ENCODE measurements at places on chromosomes 6 and 20.

GRCh38 chr20:17298171-17298570, 71.3 kb downstream of the PCSK2 start:
- H3K4me3 ChIP-seq: no peak overlapping the region
- H3K27me3 ChIP-seq: no peaks in the 10 kb centered on the region
- DNase-seq: no peak
- no peak overlapping the region for H3K27ac ChIP-seq

GRCh38 chr20:5770231-5770986, 20.2 kb downstream of the SHLD1 start:
- no peaks in the 10 kb centered on the region for H3K4me1 ChIP-seq
- no peak for DNase-seq
- H3K27me3 ChIP-seq: no peaks in the 10 kb centered on the region

DNA sequence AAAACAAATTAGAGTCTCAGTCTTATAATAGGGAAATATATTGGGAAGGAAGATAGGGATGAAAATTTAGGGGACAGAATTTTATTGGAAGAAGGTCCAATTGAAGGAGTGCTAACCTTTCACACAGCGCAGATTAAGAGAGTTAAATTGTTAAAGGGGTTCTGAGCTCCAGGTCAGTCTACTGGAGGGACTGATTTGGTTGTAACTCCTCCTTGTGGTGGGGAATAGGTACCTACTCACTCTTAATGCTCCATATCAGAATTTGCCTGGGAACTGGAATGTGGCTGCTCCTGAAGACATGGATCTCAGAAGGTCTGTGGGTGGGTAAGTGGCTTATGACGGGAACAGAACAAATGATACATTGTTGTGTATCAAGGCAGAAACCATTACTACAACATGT, 143.5 kb downstream of the FLRT3 start:
- no peak for DNase-seq
- no peaks in the 10 kb centered on the region for H3K27me3 ChIP-seq
- no peak overlapping the region for H3K4me3 ChIP-seq
- H3K27ac ChIP-seq: no peak overlapping the region
- no peaks in the 10 kb centered on the region for H3K4me1 ChIP-seq

GRCh38 chr20:48483334-48484066, 344.3 kb downstream of the PREX1 start:
- no peak overlapping the region for H3K4me3 ChIP-seq
- H3K4me1 ChIP-seq: no peaks in the 10 kb centered on the region
- H3K27me3 ChIP-seq: peaks cover 19% of the 10 kb centered on the region

DNA sequence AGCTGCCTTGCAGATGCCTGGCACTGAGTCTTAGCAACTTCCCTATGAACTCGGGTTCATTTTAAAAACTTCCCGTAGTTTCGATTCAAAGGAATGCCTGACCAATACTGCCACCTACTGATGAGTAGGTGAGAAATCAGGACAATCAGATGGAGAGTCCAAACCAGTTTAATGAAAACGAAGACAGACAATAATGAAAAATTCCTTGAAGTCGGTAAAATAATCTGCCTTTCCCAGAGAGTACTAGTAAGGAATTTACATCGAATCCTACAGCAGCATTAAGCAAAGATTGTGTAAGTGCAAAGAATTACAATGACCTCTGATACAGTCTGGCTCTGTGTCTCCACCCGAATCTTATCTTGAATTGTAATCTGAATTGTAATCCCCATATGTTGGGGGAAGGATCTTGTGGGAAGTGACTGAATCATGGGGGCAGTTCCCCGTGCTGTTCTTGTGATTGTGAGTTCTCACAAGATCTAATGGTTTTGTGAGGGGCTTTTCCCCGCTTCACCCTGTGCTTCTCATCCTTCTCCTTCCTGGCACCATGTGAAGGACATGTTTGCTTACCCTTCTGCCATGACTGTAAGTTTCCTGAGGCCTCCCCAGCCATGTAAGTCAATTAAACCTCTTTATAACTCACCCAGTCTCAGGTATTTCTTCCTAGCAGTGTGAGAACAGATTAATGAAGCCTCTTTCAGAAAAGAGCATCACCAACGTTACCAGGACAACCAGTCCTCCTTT, 134.4 kb downstream of the ARHGAP18 start:
- no peaks in the 10 kb centered on the region for H3K4me1 ChIP-seq
- no peak for DNase-seq
- no peak overlapping the region for H3K27ac ChIP-seq
- H3K27me3 ChIP-seq: no peaks in the 10 kb centered on the region
- no peaks in the 10 kb centered on the region for H3K36me3 ChIP-seq

DNA sequence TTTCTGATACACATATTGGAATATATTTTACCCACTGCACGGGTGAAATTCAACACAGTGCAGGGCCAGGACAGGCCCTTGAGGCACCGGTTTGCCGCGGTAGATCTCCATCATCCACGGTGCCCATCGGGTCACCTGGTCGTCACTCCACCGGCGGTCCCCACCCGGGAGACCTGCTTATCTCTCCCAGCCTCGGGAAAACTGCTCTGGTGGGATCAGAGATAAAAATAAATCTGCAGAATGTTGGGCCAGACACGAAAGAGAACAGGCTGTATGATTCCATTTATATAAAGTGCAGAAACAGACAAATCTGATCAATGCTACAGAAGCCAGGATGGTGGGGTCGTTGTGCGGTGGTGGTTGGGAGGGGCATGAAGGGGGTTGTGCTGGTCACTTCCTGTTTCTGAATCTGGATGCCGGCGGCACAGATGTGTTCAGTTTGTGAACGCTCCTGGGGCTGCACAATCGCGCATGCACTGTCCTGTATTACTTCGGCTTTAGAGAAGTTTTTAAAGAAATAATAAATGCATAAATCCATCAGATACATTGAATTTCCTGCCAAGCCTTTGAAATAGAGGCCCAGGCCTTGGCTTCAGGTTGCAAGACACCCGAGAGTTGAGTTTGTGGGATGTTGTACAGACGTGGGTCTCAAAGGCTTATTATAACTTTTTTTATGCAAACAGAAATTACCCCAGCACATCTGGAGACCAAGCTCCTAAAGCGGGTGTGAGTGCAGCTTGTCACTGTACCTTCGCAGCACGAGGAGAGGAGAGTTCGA, 54.3 kb downstream of the ANKRD60 start:
- H3K27ac ChIP-seq: no peak overlapping the region
- no peaks in the 10 kb centered on the region for H3K27me3 ChIP-seq
- DNase-seq: no peak
- no peak overlapping the region for H3K4me3 ChIP-seq

DNA sequence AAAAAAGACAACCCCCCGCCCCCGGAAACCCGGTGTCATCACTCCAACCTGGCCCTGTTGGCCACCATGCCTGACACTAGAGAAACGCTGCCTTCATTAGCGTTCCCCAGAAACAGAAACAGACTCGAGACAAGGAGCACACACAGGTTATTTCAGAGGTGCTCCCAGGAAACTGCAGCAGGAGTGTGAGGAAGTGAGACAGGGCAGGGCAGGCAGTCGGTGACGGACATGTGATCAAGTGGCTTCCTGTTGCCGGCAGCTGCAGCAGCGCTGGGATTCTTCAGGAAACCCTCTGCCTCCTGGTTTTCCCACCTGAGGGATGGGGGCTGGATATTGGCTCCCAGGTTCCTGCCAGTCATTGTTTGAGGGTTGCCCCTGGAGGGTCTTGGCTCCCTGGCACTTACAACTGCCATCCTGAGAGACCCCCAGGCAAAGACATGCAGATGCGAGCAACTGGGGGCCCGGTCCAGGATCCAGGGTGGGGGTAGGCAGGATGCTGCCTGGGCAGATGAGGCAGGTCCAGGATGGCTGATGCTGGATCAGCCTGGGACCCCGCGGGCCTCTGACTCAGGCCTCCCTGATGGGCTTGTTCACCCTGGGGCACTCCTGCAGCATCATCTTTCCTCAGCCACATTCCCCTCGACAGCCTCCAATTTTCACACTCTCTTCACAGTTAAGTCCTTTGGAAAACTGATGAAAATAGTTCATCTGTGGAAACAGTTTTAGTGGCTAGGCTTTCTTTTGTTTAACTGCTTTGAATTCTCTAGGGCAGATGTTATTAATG, 150.7 kb upstream of the SYNDIG1 start:
- no peaks in the 10 kb centered on the region for H3K4me1 ChIP-seq
- H3K27me3 ChIP-seq: 0 out of 2 replicates have a peak, but pooled peaks cover 2% of the 10 kb centered on the region
- no peak overlapping the region for H3K4me3 ChIP-seq
- no peak overlapping the region for H3K27ac ChIP-seq
- no peaks in the 10 kb centered on the region for H3K36me3 ChIP-seq
- no peak for DNase-seq

DNA sequence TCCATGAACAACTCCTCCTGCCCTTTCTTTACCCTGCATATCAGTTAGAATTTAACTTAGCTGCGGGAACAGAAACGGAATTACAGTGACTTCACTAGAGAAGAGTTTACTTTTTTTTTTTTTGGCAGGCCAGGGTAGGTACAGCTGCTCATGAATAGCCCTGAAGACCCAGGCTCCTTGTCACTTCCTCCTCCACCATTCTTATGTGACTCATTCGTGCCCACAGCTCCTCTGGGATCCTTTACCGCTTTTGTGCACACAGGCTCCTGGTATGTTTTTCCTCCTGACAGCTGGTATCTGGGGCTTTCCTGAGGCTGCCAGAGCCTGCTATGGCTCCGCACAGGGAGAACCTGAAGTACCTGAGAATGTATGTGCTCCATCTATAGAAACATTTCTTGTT, 3.9 kb upstream of the KCNS1 start:
- no peak overlapping the region for H3K27ac ChIP-seq
- no peaks in the 10 kb centered on the region for H3K4me1 ChIP-seq
- H3K36me3 ChIP-seq: no peaks in the 10 kb centered on the region
- peaks cover 4% of the 10 kb centered on the region for H3K27me3 ChIP-seq
- H3K4me3 ChIP-seq: no peak overlapping the region

- no peak for DNase-seq
Observed at GRCh38 chr20:45969712-45970634, 2.0 kb downstream of the ZNF335 start.

DNA sequence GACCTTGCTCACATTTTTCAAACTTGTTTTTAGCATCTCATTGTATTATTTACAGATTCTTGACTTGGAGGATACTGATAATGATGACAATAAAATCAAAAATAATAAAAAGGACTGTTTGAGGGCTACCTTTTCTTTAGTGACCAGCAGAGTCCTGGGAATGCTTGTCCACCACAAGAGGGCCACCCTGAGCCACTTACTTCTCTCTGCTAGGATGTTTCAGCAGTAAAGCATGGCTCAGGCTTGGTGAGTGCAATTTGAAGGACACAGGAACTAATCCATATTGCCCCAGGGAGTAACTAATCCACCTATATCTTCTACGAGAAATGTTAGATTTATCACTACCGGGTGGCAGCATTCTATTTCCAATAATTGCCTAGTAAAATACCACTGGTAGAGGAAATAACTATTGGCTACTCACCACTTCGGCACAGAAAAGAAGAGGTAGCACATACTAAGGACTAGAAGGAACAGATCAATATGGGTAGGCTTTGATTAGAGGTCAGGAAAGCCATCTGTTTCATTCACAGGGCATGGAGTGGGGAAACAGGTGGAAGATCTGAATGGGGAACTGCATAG, 5.8 kb upstream of the KIAA0408 start:
- DNase-seq: peak; percentile 52
- no peaks in the 10 kb centered on the region for H3K27me3 ChIP-seq
- H3K27ac ChIP-seq: no peak overlapping the region

- no peaks in the 10 kb centered on the region for H3K27me3 ChIP-seq
- no peaks in the 10 kb centered on the region for H3K4me1 ChIP-seq
- no peak overlapping the region for H3K27ac ChIP-seq
Observed at GRCh38 chr20:14062171-14062570, 66.9 kb downstream of the MACROD2 start.

- H3K4me1 ChIP-seq: no peaks in the 10 kb centered on the region
- no peak overlapping the region for H3K4me3 ChIP-seq
- H3K27ac ChIP-seq: no peak overlapping the region
- no peaks in the 10 kb centered on the region for H3K27me3 ChIP-seq
- no peaks in the 10 kb centered on the region for H3K36me3 ChIP-seq
- no peak for DNase-seq
Observed at GRCh38 chr6:87277123-87277522, 45.3 kb upstream of the SMIM8 start.

- no peak for DNase-seq
- H3K36me3 ChIP-seq: no peaks in the 10 kb centered on the region
- no peaks in the 10 kb centered on the region for H3K4me1 ChIP-seq
- peaks cover 4% of the 10 kb centered on the region for H3K27me3 ChIP-seq
Observed at GRCh38 chr20:37259865-37260264, 1.7 kb downstream of the GHRH start.

GRCh38 chr6:166514196-166514595, 72.3 kb downstream of the RAMACL start:
- no peak overlapping the region for H3K27ac ChIP-seq
- no peak for DNase-seq
- H3K36me3 ChIP-seq: no peaks in the 10 kb centered on the region
- H3K4me3 ChIP-seq: no peak overlapping the region

DNA sequence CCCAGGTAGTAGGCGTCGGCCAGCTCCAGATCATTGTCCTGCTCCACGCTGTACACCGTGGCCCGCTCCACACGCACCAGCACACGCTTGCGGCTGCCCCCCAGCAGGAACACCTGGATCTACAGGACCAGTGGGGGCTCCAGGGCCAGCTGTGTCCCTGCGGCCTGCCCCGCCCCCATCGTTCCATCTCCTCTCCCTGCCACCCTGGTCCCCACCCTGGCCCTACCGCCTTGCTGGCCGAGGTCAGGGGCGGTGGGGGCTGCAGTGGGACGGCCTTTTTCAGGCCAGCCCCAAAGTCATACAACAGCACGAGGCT, 9.8 kb downstream of the ADRM1 start:
- H3K4me3 ChIP-seq: no peak overlapping the region
- H3K27ac ChIP-seq: no peak overlapping the region

DNA sequence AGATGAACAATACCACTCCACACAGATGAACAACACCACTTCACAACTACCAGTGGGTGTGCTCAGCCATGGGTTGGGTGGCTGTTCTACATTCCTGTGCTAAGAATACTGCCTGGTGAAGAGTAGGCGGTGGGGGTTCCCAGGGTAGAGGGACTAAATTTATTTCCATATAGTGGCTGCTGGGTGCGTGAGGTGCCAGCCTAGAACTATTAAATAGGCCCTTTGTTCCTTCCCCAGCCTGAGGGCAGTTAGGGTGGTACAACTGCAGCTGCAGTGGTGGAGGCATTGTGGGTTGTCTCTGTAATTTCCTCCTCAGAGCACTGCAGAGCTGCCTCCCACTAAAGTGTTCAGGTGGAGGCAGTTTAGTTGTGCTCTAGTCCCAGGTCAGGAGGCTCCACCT, 618.4 kb downstream of the MMUT start:
- no peaks in the 10 kb centered on the region for H3K4me1 ChIP-seq
- H3K27ac ChIP-seq: no peak overlapping the region
- no peak for DNase-seq
- H3K4me3 ChIP-seq: no peak overlapping the region

Data from Panc1 (cell line).